ENCODE measurements at places on chromosomes 7 and 10.

GRCh38 chr10:61313460-61313859, 139.7 kb downstream of the TMEM26 start:
- DNase-seq, result no peak

DNA sequence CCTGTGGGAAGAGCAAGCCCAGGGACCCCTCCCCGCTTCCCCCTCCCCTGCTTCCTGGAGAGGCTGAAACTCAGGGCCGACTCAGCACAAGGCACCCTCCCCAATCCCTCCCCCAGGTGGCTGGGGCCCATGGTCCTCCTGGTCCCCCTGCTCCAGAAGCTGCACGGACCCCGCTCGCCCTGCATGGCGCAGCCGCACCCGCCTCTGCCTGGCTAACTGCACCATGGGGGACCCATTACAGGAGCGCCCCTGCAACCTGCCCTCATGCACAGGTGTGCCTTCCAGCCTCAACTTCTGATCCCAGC, 19.7 kb upstream of the ZNF862 start:
- no peak for DNase-seq

DNA sequence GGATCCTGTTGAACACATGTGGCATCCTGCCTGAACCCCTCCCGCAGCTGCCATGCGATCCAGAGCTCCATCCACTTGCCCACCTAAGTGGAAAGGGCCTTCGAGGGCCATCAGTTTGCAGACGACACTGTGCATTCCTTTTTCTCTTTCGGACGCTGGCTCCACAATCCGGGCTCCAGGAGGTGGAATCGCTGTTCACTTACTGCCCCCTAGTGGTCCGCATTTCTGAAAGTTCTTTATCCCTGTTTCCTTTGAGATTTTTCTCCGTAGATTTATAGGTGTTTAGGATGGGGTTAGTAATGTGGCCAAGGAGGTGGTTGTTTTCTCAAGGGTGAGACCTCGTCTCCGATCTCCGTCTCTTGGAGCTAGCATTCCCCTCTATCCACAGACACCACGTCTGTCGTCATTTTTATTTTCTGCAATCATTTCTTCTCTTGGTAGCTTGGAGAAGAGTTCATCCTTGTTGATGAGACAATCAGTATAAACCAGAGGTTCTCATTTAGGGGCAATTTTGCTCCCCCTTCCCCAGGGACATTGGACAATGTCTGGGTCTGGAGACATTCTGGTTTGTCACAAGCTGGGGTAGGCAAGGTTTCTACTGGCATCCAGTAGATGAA, 204.6 kb downstream of the ARHGAP21 start:
- peak; percentile 35 for DNase-seq

DNA sequence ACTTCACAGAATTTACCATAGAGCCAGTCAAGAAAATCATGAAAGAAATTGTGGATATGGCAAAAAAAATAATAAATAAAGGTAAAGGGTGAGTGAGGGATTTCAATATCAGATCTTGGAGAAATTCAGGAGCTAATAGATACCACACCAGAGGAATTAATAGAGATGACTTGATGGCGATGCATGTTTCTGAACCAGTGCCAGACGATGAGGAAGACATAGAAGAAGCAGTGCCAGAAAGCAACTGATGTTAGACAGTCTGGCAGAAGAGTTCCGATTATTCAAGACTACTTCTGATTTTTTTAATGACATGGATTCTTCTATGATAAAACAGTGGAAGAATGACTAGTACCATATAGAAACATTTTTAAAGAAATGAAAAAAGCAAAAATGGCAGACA, 314.7 kb downstream of the BICC1 start:
- DNase-seq, result no peak

DNA sequence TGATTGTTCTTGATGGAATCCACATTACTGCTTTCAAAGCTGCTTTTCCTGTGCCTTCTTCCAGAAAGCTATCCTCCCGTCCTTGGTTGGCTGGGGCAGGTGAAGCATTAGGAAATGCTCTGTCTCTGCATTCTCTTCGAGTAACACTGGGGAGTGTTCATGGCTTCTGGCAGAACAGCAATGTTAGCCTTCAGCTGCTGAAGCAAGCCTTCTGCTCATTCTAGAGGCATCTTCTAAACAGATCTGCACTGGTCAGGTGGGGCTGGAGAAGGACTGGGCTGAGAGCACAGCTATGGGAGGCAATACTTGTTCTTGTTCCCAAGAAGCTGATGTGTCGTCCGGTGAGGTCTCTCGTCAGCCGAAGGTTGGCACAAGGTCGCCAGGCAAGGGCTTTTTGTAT, 80.6 kb downstream of the MGMT start:
- DNase-seq, result no peak

GRCh38 chr7:30226614-30227268, 57.7 kb upstream of the ZNRF2 start:
- no peak for DNase-seq

DNA sequence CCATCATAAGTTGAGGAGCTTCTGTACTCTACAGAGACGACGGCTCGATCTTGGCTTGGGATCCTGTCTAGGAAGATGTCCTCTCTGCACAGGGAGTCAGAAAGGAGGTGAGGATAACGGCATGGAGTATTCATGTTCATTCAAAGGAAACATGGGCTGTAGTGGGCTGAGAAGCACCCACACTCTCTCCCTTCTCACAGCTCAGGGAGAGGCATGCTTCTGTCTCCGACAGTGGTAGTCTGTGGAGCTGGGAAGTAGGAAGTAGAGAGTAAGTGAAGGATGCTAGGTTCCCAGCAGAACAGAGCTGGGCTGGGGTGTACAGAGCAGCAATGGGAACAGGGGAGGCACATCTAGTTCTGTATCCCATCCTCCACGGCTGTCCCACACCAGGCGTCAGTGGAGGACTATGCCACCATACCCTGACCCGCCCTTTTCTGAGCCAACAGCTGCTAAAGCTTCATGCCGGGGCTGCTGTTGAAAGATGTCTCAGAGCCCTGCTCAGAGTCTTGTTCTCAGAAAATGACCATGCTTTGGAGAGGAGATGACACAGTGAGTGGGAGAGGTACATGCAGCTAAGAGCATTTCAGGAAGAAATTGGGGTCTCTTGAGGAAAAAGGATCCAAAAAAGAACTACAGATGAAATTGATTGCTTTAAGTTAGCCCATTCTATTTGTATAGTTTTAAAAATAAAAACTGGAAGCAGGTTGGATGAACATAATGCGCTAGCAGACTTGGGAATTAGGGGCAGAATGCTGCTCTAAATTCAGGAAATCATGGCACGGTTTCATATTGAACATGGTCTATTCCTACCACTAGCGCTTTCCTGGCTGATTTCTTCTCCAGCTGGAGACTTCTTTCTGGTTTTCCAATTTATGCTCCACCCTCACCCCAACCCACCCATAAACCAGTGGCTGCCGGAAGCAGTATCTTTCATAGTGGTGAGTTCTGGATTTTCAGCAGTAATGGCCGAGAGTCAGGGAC, 138.6 kb downstream of the CHN2 start:
- no peak for DNase-seq

GRCh38 chr7:75888464-75889222, 9.8 kb downstream of the RHBDD2 start:
- no peak for DNase-seq

- DNase-seq, result no peak
Measured at GRCh38 chr7:37947138-37947940, 26.9 kb downstream of the EPDR1 start.

- no peak for DNase-seq
Measured at GRCh38 chr7:157499121-157499834, 162.5 kb downstream of the DNAJB6 start.

- no peak for DNase-seq
Measured at GRCh38 chr10:101238732-101239105, 9.5 kb upstream of the LBX1 start.

DNA sequence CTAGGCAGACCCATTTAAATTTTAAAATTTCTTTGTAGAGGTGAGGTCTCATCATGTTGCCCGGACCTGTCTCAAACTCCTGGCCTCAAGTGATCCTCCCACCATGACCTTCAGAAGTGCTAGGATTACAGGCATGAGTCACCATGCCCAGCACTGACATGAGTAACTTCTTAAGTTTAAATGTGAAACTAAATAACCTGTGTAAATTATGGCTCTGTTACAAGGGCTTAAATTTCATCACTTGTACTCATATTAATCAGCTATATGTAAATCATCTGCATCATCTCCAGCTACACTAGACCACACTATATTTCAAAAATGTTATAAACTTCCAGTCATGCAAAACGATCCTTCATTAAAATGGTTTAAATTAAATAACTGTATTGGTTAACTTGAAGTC, 56.1 kb downstream of the ATAD1 start:
- DNase-seq, result peak; percentile 19

GRCh38 chr10:63157845-63158624, 24.9 kb downstream of the NRBF2 start:
- DNase-seq, result no peak

GRCh38 chr10:29277296-29277695, 11.6 kb upstream of the LYZL1 start:
- DNase-seq, result no peak

DNA sequence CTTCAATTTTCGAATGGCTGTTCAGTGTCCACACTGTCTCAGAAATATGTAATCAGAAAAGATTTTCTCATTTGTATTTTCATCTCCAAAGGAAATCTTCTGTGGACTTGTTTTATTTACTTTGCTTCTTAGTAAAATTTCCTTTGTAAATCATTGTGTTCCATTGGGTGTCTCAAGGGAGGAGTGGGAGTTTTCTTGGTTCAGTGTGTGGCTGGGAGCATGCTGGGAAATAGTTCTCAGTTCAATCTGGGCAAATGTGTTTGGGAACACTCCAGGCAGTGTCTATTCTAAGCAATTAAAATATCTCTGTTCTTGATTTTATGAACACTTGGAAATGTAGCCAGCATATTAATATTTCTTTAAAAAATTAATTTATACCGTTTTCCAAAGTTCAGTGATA, 1019.8 kb downstream of the CNTNAP2 start:
- DNase-seq, result no peak

GRCh38 chr10:103982639-103983038, 15.7 kb downstream of the SLK start:
- DNase-seq, result no peak

- no peak for DNase-seq
Measured at GRCh38 chr7:36109013-36109627, 43.9 kb upstream of the EEPD1 start.

- no peak for DNase-seq
Measured at GRCh38 chr7:93307131-93307660, 75.0 kb downstream of the VPS50 start.

DNA sequence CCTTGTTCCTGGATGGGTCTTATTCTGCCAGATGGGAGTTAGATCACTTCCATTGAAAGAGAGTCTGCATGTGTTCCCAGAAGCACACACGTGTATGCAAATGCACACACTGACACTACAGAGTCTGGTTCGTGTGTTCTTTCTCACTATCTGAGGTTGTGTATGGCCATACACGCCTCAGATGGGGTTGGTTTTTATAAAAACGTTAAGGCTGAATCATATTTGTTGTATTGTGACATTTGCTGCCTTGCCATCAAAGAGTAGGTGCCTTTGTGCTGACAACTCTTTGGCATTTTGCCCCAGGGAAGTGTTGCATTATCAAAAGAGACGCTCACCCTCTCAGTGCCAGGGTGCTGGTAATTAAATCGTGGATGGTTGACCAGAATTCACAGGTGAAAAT, 37.7 kb upstream of the HDAC9 start:
- DNase-seq, result no peak

DNA sequence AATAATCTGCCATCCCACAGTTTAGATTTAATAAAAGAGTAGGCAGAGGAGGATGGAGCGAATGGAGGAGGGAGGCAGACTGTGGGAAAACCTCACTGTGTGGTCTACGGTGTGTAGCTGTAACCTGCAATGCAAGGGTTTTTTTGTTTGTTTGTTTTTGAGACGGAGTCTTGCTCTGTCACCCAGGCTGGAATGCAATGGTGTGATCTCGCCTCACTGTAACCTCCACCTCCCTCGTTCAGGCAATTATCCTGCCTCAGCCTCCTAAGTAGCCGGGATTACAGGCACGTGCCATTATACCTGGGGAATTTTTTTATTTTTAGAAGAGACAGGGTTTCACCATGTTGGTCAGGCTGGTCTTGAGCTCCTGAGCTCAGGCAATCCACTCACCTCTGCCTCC, 184.6 kb upstream of the PLXNA4 start:
- DNase-seq, result no peak

GRCh38 chr10:122632576-122632975, 67.1 kb downstream of the C10orf120 start:
- DNase-seq, result no peak

DNA sequence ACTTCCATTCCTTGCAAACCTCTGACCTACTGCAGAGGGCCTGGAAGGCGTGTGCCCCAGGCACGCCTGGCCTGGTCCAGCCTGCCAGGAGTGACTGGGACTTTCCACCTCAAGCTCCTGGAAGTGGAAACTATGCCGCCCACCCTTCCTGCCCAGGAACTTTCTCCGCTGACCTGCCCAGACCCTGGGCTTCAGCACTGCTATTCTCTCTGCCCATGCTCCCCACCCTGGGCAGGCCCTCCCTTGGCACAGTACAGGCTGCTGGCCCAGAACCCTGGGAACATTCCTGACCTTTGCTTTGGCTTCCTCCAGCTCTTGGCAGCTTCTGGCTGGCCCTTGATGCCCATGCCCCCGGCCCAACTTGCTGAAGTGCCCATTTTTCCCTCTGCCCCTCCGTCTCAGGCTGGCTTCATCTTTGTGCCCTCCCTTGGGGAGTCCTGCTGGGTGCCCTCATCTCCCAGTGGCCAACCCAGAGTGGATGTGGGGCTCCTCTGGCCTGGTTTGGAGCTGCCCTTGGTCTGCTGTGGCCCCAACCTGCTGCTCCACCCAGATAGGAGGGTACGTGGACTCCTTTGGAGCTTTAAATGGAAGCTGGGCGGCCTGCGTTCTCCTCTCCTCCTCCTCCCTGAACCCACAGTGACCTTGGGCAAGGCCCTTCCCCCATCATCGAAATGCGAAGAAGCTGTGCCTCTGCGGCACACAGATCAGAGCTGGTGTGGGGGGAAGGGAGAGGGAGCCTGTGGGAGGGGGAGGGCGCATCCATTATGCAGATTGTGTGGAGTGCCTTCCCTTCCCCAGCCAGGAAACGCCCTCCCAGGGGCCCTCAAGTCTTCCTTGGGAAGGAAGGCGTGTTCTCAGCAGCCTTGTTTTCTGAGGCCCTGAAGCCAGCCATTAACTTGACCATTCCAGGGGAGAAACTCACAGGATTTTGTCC, 3.4 kb downstream of the MMRN2 start:
- no peak for DNase-seq

GRCh38 chr10:82813856-82814255, 938.9 kb downstream of the NRG3 start:
- no peak for DNase-seq

- no peak for DNase-seq
Measured at GRCh38 chr7:101590663-101591435, 38.2 kb downstream of the MYL10 start.
